ENCODE measurements at places on chromosomes 12 and 14.

- DNase-seq, result no peak
Measured at GRCh38 chr12:51944608-51945233, 6.8 kb upstream of the ACVR1B start.

DNA sequence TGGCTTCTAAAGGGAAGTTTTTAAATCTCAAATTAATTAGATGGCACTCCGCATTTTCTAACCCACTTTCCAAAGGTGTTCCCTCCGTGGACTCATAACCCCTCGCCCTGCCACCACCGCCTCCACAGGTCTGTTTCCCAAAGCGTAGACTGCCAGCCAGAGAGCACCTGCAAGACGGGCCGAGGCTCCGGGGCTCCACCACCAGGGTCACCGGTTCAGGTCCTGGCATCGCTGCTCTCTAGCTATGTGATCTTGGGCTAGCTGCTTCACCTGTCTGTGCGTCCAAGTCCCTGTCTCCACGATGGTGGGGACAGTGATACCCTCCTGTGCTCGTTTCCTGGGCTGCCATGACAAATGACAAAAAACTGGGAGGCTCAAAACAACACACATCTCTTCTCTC lies 11.5 kb downstream of the RIMBP2 start:
- no peak for DNase-seq

- no peak for DNase-seq
Measured at GRCh38 chr14:101991352-101991751, 27.0 kb downstream of the DYNC1H1 start.

DNA sequence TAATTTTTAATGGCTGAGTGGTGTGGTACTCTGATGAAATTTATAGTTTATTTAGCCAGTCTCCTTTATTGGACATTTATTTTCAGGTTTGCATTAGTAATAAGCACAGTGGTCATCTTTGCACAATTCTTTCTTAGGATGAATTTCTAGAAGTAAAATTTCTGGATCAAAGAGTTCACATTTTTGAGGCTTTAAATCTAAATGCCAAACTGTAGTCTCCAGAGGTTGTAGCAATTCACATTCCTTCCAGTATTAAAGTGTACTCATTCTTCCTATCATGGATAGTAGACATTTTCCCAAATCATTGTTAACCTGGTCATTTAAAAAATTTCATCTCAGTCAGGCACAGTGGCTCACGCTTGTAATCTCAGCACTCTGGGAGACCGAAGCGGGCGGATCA lies 24.8 kb downstream of the SLC39A9 start:
- no peak for DNase-seq

DNA sequence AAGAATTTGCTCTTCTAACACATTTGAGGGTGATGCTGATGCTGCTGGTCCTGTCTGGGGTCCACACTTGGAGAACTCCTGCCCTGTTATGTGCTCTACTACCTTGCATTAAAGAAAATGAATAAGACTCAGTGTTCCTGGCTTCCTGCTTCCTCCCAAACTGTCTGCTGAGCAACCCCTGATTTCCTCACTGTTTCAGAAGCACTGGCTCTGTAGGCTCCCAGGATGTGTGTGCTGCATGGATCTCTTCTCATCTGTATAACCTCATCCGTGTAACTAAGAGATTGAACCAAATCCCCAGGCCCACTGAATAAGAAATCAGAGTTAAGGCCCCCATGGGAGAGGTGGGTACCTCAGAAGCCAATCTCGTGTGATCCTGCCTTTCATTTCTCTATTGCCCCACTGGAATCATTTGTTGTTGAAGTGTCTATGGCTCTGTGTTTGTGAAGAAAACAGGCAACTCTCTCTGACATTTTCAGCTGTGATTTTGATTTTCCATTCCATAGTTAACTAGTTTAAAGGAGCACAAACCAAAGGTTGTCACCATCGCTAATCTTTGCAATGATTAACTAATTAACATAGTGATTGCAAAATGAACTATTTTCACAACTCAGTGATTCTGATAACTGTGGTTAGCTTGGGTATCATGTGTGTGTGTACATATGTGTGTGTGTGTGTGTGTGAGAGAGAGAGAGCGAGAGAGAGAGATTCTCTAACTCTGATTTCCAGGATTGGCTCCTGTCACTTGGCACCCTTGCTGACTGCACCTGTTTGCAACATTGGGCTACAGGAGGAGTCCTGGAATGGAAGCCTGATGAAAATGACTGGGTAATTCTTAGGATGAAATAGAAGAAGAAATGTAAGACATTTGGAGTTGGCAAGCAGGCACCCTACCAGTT lies 196.2 kb downstream of the SLC38A4 start:
- no peak for DNase-seq

GRCh38 chr12:79648881-79649280 lies 41.9 kb downstream of the PAWR start:
- DNase-seq, result no peak

- no peak for DNase-seq
Measured at GRCh38 chr12:131681257-131681620, 29.7 kb upstream of the SFSWAP start.

GRCh38 chr14:103213331-103213730 lies 90.1 kb downstream of the TNFAIP2 start:
- no peak for DNase-seq

- DNase-seq, result no peak
Measured at GRCh38 chr12:28574746-28575592, 384.7 kb downstream of the CCDC91 start.

- no peak for DNase-seq
Measured at GRCh38 chr12:25372969-25373817, 122.5 kb upstream of the KRAS start.

- no peak for DNase-seq
Measured at GRCh38 chr14:29759521-29760340, 167.9 kb downstream of the PRKD1 start.

DNA sequence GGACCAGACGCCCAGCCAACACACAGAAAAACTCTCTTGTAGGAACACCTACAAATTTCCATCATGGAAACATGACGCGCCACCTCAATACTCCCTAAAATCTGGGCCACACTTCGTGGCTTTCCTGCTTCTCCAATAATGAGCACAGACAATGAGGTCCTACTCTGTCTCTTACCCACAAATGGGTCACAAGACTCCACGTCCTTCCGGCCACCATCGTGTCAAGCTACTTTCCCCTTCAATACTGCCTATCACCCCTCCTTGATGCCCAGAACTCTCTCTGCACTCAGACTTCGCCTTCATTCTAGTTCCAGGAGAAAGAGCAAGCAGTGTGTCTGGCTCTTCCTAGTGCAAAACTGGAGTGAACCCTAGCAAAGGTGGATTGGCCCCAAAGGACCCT lies 28.1 kb downstream of the SBNO1 start:
- no peak for DNase-seq

- no peak for DNase-seq
Measured at GRCh38 chr12:56838621-56839488, 75.7 kb downstream of the HSD17B6 start.

DNA sequence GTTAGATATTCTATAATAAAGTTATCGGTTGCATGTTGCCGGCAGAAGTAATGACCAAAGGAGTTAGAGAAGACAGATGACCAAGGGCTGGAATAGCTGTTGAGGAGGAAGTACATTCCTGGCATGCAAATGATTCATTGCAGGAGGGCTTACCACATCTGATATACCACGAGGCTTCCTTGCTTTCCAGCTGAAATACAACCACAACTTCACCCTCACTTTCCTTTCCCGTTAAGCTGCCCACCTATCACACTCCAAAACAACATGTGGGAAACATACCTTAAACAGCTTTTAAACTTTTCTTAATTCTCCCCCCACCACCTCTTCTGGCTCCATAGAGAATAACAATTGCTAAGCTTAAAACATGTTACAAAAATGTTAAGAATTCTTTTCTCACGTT lies 594.1 kb downstream of the NRXN3 start:
- DNase-seq, result no peak

DNA sequence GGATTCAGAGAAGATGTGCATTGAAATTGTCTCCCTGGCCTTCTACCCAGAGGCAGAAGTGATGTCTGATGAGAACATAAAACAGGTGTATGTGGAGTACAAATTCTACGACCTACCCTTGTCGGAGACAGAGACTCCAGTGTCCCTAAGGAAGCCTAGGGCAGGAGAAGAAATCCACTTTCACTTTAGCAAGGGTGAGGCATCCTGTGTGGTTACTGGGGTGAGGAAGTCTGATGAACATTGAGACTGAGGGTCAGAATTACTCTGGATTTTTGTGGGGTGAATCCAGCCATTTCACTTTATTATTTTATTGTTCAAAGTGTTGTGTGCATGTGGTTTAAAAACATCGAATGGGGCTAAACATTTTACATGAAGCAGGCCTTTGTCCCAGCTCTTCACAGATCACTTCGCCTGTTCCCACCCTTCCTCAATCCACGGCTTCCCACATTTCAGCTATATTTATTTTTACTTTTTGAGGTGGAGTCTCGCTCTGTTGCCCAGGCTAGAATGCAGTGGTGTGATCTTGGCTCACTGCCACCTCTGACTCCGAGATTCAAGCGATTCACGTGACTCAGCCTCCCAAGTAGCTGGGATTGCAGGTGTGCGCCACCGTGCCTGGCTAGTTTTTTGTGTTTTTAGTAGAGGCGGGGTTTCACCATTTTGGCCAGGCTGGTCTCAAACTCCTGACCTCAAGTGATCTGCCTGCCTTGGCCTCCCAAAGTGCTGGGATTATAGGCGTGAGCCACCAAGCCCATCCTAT lies 40.6 kb downstream of the SUPT16H start:
- no peak for DNase-seq

GRCh38 chr14:76531085-76531484 lies 155.1 kb downstream of the ESRRB start:
- DNase-seq, result no peak

DNA sequence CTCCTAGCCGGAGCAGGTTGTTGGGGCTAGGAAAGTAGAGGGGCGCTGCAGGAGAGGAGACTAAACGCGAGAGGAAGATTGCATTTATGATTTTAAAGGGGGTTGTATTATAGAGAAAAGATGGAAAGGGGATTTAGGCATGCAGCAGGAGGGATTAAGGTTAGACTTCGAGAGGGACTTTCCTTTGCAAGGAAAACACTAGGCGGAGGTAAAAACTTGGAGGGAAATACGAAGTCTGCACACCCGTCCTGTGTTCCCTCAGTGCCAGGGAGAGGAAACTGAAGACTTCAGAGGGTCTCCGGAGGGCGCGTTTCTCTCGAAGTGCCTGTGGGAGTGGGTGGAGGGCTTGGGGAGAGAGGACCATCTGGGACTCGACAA lies 420 bp upstream of the PPP1R1A start:
- no peak for DNase-seq

DNA sequence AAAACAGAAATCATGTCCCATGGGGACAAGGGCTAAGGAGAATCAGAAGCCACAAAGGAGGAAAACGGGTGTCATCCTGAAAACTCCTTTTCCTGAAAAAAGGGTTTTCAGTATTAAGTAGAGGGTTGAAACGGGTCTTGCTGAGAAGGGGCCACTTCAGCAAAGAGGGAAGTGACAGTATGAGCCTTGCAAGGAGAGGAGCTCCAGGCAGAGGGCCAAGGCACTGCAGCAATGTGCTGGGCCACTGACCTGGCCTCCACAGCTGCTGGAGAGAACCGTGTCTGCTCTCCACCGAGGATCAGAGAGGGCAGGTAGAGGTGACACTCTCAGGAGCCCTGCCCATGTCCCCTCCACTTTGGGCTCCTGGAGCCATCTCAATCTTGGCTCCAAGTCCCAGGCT lies 103.3 kb downstream of the NCOR2 start:
- no peak for DNase-seq

GRCh38 chr14:50030036-50030435 lies 86.3 kb downstream of the VCPKMT start:
- no peak for DNase-seq

DNA sequence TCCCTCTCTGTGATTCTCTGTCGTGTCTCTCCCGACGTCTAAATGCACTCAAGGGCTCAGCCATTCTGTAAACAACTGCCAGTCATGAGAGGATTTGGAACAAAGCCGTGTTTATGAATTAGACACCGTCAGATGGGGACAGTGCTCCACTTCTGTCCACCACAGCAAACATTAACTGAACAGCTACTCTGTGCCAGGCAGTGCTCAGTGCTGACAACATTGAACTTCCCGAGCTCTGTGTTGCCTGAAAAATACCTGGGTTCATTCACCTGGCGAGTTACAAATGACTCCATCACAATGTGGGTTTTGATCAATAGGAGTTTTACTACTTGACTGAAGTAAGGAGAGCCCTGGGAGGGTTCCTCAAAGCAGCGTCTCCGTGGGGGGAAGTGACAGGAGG lies 139.3 kb downstream of the GLT1D1 start:
- no peak for DNase-seq

DNA sequence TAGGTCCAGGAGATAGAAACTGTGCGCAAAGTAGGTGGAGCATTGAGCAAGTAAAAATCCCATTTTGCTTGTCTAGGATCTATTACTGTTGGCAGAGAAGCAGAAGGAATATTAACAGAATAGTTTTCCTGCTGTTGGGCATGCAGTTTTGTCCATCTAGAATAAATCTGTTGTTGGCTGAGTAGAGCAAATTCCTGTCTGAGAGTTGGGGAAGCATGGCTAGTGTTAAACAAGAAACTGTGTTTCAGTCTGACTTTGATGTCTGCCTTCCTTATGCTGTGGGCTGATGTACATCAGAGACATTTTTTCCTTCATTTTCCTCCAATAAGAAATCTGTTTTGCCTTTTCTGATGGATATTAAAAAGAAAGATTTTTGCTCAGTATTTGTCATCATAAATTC lies 98.2 kb downstream of the RAD52 start:
- DNase-seq, result no peak

GRCh38 chr14:77026930-77027537 lies 1.5 kb downstream of the IRF2BPL start:
- peak; percentile 49 for DNase-seq

GRCh38 chr14:51581017-51581881 lies 70.5 kb upstream of the FRMD6 start:
- no peak for DNase-seq

DNA sequence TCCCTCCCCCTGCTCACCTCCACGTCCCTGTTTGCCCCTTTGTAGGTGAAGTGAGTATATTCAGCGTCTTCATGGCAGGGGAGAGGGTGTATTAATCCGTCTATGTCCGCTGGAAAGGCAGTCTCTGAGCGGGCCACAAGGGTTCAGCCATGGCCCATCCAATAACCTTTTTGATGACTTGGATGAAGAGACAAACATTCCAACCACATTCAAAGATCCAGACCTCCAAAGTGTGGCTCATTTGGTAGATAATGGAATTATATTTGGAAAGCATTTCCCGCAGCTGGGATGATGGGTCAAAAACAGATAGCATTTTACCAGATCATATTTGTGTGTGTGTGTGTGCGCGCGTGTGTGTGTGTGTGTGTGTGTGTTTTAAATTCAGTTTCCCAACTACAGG lies 345.9 kb downstream of the DPF3 start:
- no peak for DNase-seq
